Activated CD8-positive, alpha-beta memory T cell treated with anti-CD3 and anti-CD28 coated beads for 48 hours (primary cell): ENCODE measurements at places on chromosomes 11 and 22.

DNA sequence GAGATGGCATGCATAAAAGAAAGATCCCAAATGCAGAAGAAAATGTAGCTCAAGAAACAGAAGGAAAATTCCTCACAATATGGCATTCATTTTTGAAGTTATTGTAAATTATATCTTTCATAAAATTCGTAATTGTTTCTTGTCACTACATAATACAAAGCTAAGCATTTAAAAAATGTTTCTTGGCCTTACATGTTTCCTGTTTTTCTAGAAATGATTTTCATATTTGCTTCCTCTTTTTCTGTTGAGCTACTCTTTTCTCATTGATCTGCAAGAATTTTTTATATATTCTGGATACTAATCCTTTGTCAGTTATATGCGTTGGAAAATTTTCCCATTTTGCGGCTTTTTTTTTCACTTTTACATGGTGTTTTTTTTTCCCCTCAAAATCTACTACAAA, 48.0 kb downstream of the ENTHD1 start:
- DNase-seq, result no peak

- no peak for DNase-seq
Observed at GRCh38 chr22:37910890-37911672, 5.0 kb downstream of the MICALL1 start.

DNA sequence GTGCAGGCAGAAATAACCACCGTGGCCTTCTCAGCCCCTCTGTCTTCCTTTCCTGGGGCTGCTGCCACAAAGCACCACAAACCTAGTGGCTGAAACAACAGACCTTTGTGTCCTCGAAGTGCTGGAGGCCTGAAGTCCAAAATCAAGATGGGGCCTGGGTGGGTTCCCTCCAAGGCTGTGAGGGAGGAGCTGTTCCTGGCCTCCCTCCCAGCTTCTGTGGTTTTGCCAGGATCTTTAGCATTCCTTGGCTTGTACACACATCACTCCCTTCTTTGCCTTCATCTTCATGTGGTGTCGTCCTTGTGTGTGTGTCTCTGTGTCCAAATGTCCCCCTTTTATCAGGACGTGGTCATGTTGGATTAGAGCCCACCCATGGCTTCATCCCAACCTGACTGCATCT, 29.0 kb upstream of the PARVG start:
- no peak for DNase-seq

- DNase-seq, result no peak
Observed at GRCh38 chr11:19892387-19892786, 179.8 kb downstream of the NAV2 start.

GRCh38 chr11:130555251-130555841, 106.9 kb downstream of the ADAMTS15 start:
- no peak for DNase-seq

GRCh38 chr11:134266440-134266839, 9.7 kb upstream of the GLB1L3 start:
- DNase-seq, result no peak

GRCh38 chr22:24873226-24873625, 67.2 kb downstream of the SGSM1 start:
- DNase-seq, result no peak

DNA sequence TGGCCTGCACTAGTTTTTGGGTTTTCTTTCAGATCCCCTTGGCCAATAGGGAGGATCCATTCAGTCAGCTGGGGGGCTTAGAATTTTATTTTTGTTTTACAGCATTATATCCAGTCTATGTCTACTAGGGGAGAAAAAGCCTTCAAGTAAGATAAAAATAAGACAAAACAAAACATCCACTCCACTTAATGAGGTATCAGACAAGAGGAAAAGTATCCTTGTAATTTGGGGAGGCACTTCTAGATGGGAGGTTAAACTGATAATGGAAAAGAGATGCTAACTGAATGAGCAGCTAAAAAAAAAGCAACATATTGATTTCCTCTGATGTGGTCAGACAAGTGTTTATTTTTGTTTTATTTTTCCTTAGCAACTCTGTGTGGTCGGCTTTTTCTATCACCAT, 278.0 kb upstream of the ANO3 start:
- DNase-seq, result no peak

- no peak for DNase-seq
Observed at GRCh38 chr11:2475136-2475918, 30.5 kb downstream of the KCNQ1 start.

- no peak for DNase-seq
Observed at GRCh38 chr11:63961608-63962412, 12.6 kb upstream of the COX8A start.

GRCh38 chr22:36923131-36923788, 9.8 kb downstream of the CSF2RB start:
- DNase-seq, result no peak

DNA sequence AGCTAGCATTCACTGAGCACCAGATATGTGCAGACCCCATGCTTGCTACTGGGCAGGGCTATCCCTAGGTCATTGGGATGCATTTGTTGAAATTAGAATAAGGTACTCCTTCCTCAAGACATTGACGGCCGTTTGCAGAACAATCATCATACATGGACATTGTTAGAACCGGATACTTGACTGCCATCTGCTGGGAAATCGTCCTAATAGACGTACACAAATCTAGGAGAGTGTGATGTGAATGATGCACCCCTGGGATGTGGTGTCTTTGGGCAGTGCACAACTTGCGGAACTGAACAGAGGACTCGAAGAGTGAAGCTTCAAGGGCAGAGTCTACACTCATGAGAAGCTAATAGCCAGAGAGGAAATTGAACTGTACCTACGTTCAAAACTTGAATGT, 35.9 kb downstream of the MYO18B start:
- no peak for DNase-seq

- no peak for DNase-seq
Observed at GRCh38 chr22:36461665-36462649, 19.5 kb downstream of the TXN2 start.

GRCh38 chr11:1947592-1948237, 583 bp downstream of the MRPL23 start:
- DNase-seq, result no peak

GRCh38 chr22:46335201-46336118, at the start of gene TRMU:
Gene TRMU (plus strand): TSS chr22:46335714. CDS start chr22:46335765, 51 bp downstream.
- peak; percentile 69 for DNase-seq

GRCh38 chr11:4577761-4578160, 3.8 kb upstream of the OR52I2 start:
- no peak for DNase-seq

GRCh38 chr11:101341578-101341977, 212.0 kb upstream of the PGR start:
- DNase-seq, result no peak

DNA sequence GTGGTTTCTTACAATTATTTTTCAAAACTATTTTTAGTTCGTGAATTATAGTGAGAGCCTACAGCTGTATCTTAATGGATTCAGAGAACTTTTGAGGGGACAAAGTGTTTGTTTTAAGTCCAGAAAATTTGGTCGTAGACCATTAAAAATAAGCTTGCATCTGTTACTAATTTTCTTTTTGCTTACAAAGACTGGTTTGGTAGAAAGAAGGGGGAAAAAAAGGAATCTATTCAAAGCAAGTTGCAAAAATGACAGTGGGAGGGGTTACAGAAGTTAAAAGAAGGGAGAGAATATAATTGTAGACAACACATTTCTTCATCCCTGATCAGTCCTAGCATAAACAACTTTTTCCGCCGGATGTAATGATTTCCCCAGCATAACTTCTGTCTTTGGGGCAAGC, 72.1 kb downstream of the AMOTL1 start:
- no peak for DNase-seq

GRCh38 chr11:16412525-16413172, 56.3 kb upstream of the SOX6 start:
- DNase-seq, result no peak

GRCh38 chr11:65051398-65051858, 6.9 kb downstream of the NAALADL1 start:
- no peak for DNase-seq

GRCh38 chr22:50082961-50083461, 2.2 kb downstream of the MLC1 start:
- no peak for DNase-seq

GRCh38 chr11:131845255-131845654, 474.8 kb downstream of the NTM start:
- no peak for DNase-seq

DNA sequence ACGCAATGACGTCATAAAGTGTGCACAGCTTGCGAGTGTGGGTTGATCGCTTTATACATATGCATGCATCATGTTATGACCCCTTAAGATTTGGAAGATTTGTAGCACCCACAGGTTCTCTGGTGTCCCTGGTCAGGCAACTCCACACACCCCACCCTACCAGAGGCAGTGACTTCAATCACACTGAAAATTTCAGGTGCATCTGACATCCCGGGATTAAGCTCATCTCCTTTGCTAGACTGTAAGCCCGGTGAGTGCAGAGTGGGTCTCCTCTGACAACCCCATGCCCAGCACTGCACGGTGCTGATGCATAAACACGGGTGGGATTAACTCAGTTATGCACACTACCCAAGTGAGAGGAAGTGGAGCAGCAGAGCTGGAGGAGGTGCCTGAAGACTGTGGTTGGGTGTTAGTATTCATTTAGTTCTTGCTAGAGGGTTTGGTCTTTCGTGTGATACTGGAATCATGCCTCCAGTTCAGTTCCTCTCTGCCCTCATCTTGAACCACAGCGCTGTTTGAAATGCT, 6.5 kb downstream of the ARSA start:
- DNase-seq, result no peak

DNA sequence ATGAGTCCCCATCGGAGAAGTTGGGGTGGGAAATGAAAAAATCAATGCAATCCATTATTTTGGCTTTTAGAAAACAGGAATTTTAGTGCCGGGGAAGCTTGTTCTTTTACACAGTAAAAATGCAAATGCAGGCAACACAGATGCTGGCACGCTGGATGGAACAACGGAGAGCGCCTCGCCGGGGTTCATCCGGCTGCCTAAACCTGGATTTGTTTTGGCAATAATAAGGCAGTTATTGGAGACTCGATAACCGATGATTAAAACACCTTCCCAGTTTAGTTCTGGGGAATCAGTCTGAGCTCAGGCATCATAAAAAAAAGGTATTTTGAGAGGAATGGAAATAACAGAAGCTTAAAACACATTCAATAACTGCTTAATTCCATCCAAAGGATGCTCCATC, 2.9 kb downstream of the DSCAML1 start:
- no peak for DNase-seq

- no peak for DNase-seq
Observed at GRCh38 chr22:47778160-47778658, 1015.8 kb downstream of the TBC1D22A start.

DNA sequence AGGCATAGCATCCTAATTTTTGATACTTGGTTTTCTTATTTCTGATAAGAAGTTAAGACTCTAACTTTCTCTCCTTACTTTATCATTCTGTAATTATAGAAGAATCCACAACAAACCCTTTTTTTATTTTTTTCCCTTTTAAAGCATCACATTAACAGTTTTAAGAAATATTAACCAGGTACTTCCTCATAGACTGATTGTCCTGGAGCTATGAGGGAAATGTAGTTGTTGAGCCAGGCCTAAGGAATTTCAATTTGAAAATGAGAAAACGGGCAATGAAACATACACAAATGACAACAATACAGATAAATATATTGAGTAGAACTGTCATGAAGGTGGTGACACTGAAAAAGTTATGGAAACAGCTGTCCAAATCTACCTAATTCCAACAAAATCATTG, 569.0 kb downstream of the KCNA4 start:
- DNase-seq, result no peak

GRCh38 chr11:23284631-23285030, 424.4 kb upstream of the CCDC179 start:
- DNase-seq, result no peak

GRCh38 chr11:27309046-27309445, 54.0 kb downstream of the CCDC34 start:
- no peak for DNase-seq

DNA sequence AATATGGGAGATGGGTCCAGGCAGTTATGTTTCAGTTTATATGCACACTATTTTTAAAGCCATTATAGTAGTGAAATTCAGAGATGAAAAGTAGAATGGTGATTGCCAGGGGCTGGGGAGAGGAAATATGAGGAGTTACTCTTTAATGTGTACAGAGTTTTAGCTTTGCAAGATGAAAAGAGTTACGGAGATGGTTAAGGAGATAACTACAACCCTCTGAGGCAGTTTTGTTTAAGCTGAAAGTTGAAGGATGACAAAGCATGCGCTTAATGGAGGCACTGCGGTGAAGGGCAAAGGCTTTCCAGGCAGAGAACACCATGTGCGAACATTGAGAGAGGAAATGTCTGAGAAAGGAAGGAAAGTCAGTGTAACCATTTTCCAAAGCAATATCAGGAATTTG, 18.2 kb upstream of the BMAL1 start:
- no peak for DNase-seq

GRCh38 chr11:62360685-62361084, 23.4 kb downstream of the ASRGL1 start:
- no peak for DNase-seq

DNA sequence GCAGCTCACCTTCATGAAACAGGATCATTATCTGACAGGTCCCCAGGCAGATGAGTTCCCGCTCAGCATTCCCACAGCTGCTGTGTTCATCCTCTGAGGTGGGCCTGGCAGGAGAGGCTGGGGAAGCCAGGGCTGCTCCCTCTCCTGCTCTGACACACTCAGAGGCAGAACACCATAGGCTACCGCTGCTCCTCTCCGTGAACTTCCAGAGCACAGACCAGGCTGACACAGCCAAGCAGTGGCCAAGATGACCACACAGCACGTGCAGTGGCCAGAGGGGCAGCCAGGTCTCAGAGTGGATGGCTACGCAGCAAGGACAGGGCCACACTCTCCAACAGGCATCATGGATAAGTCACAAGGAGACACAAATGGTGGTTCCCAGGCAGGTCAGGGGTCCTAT, 8.5 kb downstream of the PRODH start:
- DNase-seq, result no peak

- DNase-seq, result no peak
Observed at GRCh38 chr22:24495365-24495675, 188 bp downstream of the UPB1 start.

- DNase-seq, result peak; percentile 11
Observed at GRCh38 chr11:69352715-69353319, 58.9 kb downstream of the MYEOV start.
